ENCODE measurements at places on chromosomes 4 and X.

- no peak for DNase-seq
Measured at GRCh38 chr4:56229947-56230346, 157.3 kb downstream of the AASDH start.

DNA sequence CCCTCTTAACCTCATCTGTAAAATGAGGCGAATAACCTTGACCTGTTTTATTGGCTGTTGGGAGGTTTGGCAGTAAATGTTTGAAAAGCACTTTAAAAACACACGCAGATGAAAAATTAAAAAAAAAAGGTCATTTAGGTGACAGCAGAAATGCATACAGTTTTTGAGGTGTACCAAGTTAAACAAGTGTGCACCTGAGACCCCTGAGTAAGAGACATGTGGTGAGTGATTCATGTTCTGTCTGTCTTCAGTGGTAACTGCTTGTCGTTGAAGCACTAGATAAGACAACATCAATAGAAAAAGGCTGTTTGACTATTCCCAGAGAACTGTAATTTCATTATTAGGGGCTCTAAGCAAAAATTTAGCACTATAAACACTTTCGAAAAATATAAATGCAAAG lies 608.4 kb upstream of the PITX2 start:
- DNase-seq, result no peak

DNA sequence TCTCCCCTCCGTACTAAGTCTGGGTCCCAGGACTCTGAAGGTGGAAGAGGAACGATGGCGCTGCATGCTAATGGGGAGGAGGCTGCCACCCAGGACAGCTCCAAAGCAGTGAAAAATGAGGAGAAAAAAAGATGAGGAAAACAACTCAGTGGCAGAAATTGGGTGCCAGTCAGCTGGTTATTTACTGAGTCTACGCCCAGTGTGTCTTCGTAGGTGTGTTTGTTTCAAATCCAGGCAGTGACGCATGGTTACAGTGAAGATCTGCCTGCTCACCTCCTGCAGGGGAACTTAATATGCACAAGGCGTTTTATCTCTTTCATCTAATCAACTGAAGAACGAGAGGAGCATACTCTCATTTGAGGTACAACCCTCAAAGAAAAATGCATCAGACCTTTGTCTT lies 70.9 kb upstream of the FBXW7 start:
- DNase-seq, result no peak

DNA sequence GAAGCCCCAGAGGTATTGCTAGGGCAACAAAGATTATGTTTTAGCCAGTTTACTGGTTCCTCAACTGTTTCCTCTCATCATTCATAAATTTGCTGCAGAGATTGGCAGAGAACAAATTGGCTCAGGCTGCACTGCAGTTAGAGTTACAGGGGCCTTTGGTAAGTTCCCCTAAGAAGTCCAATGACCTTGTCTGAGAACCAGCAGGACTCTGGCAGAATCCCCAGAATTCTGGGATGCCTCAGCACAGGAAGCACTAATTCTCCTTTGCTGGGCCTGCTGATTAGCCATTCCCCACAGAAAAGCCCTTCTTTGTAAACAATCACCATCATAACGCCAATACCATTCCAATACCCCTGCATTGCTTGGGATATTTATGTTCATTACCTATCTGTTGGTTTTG lies 151.3 kb downstream of the USP46 start:
- no peak for DNase-seq
